ENCODE measurements at places on chromosomes 13 and 19.

DNA sequence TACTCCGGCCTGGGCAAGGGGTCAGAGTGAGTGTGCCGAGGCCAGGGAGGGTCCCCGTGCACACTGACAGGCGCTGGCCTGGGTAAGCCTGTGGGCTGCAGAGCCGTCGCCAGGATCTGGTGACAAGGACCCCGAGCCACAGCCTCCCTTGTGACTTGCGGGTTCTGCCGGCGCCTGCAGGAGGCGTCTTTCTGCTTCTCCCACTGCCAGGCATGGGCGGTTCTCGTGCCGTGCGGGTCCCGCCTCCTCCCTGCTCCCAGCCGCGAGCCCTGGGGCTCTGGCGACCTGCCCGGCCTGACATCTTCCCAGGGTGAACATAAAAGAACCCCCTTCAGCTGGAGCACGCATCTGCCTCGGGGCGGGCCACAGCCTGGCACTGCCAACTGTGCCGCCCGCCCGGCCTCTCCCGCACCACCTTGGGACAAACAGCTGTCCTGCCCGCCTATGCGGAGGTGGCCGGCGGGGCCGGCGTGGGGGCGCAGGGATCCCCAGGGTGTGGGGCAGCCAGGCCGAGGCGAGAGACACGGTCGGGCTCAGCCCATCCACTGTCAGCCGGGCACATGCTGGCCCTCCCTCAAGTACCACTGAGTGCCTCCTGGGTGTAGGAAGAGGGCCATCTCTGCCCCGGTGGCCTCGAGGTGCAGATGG is 1.5 kb upstream of the HCN2 start:
- DNase-seq = peak; percentile 51

- no peak for DNase-seq
These were observed 218.0 kb downstream of the RBM26 start for GRCh38 chr13:79187917-79188690.

GRCh38 chr13:32594157-32594738 is 8.0 kb downstream of the PDS5B start:
- no peak for DNase-seq

DNA sequence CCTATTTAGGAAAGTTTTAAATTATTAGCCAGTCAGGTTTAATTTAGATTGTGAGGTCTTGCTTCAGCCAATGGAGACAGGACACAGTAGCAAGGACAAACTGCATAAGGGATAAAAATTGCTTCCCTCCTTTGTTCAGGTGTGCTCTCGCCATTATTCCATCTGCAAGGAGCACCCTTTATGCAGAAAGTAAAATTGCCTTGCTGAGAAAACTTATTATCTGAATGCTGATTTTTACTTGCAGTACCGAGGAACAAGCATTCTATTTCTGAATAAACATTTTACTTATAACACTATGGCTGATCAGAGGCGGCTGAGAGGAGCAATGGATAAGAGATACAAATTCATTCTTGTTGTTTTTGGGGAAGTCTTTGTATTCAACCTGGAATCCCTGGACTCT is 8.0 kb downstream of the CYP4F22 start:
- DNase-seq = no peak

DNA sequence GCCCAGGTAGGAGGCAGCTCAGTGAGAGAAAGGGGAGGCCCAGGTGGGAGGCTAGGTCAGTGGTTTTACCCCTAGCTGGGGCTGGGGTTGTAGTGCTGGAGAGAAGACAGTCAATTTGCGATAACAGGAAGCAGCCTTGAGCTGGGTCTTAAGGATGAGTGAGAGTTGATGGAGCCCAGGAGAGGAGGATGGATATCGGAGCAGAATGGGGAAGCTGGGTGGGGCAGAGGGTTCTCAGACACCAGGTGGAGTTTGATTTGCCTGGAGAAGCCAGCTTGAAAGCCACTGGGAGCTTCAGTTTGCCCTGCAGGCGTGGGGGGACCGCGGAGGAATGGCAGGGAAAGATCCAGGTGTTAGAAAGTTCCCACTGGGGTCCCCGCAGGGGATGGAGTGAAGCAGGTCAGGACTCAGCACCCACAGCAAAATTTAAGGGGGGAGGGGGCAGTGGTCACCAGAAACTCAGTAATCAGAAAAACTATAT is 836 bp upstream of the CDC42EP5 start:
- no peak for DNase-seq

DNA sequence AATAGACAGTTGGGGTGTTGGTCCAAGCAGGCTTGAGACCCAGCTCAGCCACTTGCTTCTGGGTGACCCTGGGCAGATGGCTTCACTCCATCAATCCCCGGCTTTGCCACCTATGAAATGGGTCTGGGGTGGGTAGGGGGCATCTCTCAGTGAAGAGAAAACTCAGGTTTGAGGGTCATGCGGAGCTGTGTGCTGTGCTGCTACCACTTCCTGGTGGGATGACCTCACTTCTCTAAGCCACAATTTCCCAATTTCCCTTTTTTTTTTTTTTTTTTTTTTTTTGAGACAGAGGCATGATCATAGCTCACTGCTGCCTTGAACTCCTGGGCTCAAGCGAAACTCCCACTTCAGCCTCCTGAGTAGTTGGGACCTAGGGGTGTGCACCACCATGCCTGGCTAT is 4.6 kb upstream of the PLAUR start:
- DNase-seq = no peak

- no peak for DNase-seq
These were observed 235.1 kb upstream of the ATXN8OS start for GRCh38 chr13:69872321-69873047.

DNA sequence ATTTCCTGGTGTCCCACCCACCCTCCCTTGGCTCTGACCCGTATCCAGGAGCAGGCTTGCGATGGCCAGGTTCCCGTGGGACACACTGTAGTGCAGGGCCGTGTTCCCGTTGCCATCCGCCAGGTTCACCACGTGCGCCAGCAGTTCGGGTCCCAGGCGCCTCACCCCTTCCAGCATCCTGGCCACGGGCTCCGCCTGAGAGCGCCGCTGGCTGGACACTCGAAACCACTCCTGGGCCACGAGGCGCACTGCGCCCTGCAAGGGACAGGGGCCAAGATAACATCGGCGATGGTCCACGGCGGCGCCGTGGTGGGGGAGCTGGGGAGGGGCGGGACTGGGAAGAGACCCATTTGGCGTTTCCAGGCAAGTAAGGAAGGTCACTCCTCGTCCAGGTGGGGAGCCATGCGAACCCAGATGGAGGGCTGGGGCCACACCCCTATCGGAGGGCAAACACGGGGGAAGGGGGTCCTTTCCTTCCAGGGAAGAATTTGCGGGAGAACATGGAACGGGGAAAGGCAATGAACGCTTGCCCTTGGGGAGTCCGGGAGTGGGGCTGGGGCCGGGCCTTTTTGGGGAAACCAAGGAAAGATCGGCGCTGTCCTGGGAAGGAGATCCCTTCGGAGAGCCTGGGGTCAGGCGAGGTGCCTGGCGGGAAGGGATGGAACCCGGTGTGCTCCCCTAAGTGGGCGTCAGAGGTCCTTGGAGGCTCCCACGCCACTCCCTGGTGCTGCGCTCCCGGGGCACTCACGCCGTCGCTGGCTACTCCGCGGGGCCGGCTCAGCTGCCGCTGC is 9.9 kb downstream of the KANK3 start:
- DNase-seq = no peak

DNA sequence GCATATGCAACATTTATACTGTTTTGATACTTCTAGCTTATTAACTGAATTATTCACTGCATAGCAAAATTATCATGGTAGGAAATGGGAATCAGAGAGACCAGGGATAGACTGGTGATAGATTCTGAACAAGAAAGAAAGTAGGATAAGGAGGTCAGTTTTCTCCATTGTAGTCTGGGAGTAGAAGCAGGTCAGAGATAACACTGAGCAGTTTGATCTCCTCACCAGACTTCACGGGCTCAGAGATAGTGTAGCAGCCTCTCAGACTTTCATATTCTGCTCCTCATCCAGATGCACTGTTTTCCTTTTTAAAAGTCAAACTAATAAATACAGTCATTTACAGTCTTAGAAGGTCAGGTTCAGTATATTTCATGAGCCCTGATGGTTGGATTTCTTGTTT is 56.0 kb upstream of the MYO16 start:
- DNase-seq = no peak

GRCh38 chr19:49546825-49547565 is 19.2 kb downstream of the RCN3 start:
- peak; percentile 94 for DNase-seq

GRCh38 chr19:1921825-1922224 is 16.6 kb downstream of the ADAT3 start:
- DNase-seq = no peak

GRCh38 chr19:18418483-18419194 is 559 bp upstream of the SSBP4 start:
- no peak for DNase-seq

DNA sequence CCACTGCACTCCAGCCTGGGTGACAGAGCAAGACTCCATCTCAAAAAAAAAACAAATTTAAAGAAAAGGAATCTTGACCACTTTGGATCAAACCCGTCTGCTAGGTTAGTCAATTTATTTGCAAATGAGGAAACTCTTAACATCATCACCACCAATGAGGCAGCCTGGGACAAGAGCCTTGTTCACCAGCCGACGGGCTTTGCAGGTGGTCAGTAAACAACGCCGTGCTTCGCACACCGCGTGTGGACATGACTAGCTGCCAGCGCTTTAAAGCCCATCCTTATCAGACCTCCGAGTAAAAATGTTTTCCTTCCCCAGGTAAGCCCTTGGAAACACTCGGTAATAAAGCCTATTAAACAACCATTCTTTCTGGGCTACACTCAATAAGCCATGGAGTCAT is 41.9 kb downstream of the INSR start:
- DNase-seq = no peak

DNA sequence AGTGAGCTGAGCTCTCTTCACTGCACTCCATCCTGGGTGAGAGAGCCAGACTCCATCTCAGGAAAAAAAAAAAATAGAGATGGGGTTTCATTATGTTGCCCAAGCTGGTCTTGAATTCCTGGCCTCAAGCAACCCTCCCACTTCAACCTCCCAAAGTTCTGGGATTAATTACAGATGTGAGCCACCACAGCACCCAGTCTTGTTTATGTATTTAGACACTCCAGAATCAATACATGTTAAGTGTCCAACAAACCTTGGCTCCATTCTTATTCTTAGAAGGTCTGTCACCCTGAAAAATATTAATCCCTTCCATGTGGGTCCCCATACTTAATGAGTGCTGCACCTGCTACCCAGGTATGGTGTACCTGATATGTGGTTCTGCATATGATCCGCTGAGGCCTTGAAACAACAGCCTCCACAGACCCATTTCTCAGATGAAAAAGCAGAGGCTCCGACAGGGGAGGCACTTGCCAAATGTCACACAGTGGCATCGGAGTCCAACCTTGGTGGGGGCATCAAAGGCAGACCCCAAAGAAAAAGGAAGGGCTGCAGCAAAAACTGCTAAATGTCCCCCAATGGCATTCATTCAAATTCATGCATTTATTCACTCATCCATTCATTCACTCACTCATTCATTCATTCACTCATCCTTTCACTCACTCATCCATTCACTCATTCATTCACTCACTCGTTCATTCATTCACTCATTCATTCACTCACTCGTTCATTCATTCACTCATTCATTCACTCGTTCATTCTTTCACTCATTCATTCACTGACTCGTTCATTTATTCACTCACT is 16.7 kb downstream of the TICAM1 start:
- no peak for DNase-seq

GRCh38 chr19:55463583-55464031 is 944 bp downstream of the C19orf85 start:
- no peak for DNase-seq

DNA sequence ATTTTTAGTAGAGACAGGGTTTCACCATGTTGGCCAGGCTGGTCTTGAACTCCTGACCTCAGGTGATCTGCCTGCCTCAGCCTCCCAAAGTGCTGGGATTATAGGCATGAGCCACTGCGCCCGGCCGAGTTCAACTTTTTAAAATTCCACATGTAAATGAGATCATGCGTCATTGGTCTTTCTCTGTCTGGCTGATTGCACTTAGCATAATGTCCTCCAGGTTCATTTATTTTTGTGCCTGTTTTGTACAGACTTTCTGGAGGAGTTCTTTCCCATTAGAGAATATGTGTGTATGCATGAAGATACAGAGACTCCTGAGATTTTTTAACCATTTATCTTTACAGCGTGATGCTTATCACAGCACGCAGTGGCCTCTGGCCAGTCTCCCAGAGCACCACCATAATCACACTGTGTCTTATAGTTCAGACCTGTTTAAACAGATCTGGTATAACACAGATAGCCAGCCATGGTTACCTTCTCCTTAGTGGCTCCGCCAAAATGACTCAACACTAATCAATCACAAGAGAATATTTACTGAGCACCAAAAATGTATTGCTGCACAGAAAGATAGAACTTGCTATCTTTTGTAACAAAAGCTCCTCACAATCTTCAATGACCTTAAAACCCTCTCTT is 11.4 kb upstream of the STARD13 start:
- DNase-seq = peak; percentile 30

GRCh38 chr13:102401265-102401664 is 583 bp downstream of the FGF14 start:
- DNase-seq = no peak

DNA sequence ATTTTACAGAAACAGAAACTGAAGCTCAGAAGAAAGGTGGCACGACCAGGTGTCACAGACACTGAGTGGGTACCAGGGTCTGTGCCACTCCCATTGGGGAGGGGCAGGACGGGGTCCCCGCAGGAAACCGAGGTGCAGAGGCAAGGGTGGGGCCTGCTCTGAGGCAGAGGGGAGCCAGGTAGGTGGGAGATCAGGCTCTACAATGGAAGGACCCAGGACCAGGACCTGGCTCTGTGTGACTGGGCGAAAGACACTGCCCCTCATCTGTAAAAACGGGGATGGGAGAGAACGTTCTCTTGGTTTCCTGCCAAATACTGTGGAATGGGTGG is 2.8 kb downstream of the PTGIR start:
- no peak for DNase-seq

DNA sequence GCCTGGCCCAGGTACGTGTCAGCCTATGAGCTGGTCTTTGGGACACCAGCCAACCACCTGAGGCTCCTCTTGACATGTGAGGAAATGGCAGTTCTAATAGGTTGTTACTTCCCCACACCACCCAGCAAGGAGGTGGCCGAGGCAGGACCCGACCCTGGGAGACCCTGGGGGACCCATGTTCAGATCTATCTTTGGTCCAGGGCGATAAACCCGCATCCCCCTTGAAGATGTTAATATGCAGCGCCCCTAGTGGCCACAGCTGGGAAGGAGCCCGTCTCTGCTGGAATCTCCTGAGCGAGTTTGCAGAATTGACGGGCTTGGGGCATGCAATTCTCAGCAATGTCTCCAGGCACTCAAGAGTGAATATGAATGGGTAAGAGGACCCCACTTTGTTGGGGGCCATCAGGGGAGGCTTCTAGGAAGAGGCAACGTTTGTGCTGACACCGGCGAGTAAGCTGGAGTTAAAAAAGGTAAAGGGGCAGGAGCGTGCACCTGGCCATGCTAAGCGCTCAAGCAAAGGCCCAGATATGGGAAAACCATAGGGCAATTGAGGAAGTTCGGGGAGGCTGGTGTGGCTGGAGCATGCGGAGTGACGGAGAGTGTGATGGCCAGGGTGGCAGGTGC is 1.5 kb upstream of the MYO1F start:
- peak; percentile 75 for DNase-seq

DNA sequence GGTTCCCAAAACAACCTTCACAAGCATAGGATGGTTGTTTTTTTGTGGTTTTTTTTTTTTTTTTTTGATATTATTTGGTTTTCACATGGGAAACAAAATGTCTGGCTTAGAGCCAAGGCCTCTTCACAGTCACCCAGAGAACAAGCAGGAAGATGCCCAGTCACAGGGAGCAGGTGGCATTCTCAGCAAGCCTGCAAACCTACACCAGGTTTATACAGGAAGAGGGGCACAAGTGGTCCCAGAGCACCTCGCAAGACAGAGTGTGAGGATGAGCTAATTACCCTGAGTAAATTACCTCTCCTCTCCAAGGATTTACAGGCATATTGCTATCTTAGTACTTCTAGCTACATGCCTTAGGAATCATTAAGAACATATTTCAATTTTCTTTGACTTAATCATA is 1375.6 kb downstream of the EFNB2 start:
- DNase-seq = no peak

GRCh38 chr19:47419030-47419783 is at the start of gene MEIS3:
Gene MEIS3 (minus strand): TSS chr19:47419527. CDS start chr19:47419081, 446 bp downstream.
- DNase-seq = no peak
